Neural progenitor cell (in vitro differentiated cells): ENCODE measurements at places on chromosomes 16 and 17.

GRCh38 chr17:68596411-68596945 is 4.7 kb downstream of the FAM20A start:
- peaks cover 35% of the 10 kb centered on the region for H3K27me3 ChIP-seq
- no peaks in the 10 kb centered on the region for H3K36me3 ChIP-seq
- no peak for DNase-seq

DNA sequence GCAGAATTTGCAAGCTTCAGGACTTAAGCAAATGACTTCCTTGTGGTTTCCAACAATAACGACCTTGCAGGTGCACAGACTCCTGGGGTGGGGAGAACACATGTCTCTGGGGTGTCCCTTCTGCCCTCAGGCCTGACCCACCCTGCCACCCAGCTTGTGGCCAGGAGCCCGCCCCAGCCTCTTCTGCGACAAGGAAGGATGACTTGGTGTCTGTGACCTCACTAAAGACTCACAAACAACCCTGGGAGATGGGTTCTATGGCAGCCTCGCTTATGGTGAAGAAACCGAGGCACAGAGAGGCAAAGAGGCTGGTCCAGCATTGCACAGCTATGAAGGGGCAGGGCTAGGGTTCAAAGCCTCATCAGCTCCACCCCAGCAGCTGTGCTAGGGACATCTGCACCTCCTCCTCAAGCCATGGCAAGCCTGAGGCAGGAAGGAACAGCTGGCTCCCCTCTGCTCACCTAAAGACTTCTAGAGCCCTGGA is 2.6 kb downstream of the ATP2A3 start:
- H3K27me3 ChIP-seq: peaks cover 61% of the 10 kb centered on the region
- no peak overlapping the region for H3K4me3 ChIP-seq

- peaks cover 21% of the 10 kb centered on the region for H3K4me1 ChIP-seq
- peaks cover 9% of the 10 kb centered on the region for H3K27me3 ChIP-seq
- H3K4me3 ChIP-seq: no peak overlapping the region
- H3K36me3 ChIP-seq: no peaks in the 10 kb centered on the region
- H3K27ac ChIP-seq: no peak overlapping the region
These were observed 92.5 kb downstream of the IRF8 start for GRCh38 chr16:85991425-85991824.

- no peak overlapping the region for H3K27ac ChIP-seq
- no peak for DNase-seq
- H3K27me3 ChIP-seq: no peaks in the 10 kb centered on the region
- H3K36me3 ChIP-seq: no peaks in the 10 kb centered on the region
- no peak overlapping the region for H3K4me3 ChIP-seq
These were observed 410.0 kb upstream of the SOX9 start for GRCh38 chr17:71710816-71711215.

DNA sequence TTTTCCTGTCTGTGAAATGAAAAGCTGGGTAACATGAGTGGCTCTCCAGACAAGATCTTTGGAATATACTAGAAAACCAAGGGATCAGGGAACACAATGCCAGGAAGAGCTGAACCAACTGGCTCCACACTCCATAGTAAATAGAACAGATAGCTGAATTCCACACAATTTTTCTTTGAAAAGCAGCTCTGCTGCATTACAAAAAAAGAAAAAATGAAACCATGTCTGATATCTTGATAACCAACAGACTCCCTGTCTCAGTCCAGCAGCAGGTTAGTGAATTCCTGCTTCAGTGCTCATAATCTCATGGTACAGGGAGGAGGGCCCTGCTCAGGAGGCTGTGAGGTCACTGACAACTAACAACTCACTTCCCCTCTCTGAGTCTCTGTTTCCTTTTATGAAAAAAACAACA is 97.1 kb downstream of the CDH11 start:
- no peak for DNase-seq
- H3K4me3 ChIP-seq: no peak overlapping the region
- H3K36me3 ChIP-seq: no peaks in the 10 kb centered on the region
- H3K4me1 ChIP-seq: peaks cover 5% of the 10 kb centered on the region

DNA sequence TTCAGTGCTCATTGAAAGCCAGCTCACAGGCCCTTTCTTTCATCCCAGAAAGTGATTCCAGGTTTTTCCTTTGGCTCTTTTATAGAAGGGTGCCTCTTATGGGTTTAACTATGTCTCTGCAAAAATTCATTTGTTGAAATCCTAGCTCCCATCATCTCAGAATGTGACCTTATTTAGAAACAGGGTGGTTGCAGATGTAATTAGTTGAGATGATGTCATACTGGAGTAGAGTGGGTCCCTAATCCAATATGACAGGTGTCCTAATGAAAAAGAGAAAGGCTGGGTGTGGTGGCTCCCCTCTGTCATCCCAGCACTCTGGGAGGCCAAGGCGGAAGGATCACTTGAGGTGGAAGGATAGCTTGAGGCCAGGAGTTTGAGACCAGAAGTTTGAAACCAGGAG is 64.2 kb upstream of the FAM20A start:
- H3K27ac ChIP-seq: no peak overlapping the region
- H3K27me3 ChIP-seq: no peaks in the 10 kb centered on the region
- DNase-seq: no peak
- H3K4me1 ChIP-seq: no peaks in the 10 kb centered on the region
- H3K36me3 ChIP-seq: no peaks in the 10 kb centered on the region
- H3K4me3 ChIP-seq: no peak overlapping the region

GRCh38 chr16:50909831-50910735 is 168.2 kb downstream of the CYLD start:
- no peaks in the 10 kb centered on the region for H3K27me3 ChIP-seq
- no peaks in the 10 kb centered on the region for H3K36me3 ChIP-seq
- H3K4me1 ChIP-seq: peaks cover 4% of the 10 kb centered on the region
- no peak for DNase-seq

DNA sequence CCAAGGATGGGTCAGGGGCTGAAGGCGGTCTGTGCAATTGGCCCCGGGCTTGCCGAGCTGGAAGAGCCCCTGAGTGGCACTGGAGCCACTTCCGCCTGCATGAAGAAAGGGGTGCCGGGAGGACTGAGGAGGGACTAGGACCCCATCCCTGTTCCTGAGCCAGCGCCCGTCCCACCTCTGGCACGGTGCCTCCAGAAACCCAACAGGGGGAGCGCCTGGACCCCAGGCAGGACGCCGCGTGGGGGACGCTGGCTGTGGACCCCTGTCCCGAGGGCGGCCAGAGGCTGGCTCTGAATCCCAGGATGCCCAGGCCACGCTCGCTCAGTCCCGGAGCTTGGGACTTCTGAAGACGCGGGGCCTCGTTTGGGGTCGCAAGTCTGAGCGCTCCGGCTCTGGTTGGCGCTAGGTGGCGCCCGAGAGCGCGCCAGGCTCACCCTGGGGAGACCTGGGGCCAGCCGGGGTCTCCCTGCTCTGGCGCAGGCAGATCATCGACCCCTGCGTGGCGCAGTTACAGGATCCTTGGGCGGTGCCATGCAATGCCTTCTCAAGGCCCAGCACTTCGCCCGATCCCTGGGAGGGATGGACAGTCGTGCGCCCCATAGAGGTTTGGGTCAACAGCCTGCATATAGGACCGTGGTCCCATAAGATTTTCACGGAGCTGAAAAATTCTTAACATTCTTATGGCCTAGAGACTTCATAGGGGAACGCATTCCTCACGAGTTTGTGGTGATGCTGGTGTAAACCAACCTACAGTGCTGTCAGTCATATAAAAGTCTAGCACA is 58.5 kb upstream of the CREBBP start:
- no peak overlapping the region for H3K27ac ChIP-seq
- H3K36me3 ChIP-seq: no peaks in the 10 kb centered on the region
- no peaks in the 10 kb centered on the region for H3K27me3 ChIP-seq
- peak; percentile 89 for DNase-seq
- H3K4me1 ChIP-seq: no peaks in the 10 kb centered on the region

DNA sequence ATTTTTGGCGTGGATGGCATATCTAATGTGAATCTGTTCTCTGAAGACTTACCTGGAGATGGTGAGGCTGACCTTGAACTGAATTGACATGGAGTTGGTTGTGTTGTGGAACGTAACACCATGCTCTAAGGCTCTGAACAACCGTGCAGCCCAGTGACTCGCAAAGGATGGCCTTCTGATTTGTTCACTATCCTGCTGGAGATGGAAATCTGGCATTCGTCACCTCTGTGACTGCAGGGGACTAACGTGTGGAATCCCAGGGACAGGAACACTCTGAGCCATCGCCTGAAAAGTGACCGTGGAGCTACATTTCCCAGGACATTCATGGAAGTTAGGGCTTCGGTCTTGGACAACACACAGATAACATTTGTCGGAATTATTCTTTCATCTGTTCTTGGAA is 61.1 kb downstream of the BANP start:
- H3K4me3 ChIP-seq: no peak overlapping the region
- H3K27ac ChIP-seq: no peak overlapping the region
- H3K27me3 ChIP-seq: no peaks in the 10 kb centered on the region
- peaks cover 13% of the 10 kb centered on the region for H3K4me1 ChIP-seq
- H3K36me3 ChIP-seq: no peaks in the 10 kb centered on the region

DNA sequence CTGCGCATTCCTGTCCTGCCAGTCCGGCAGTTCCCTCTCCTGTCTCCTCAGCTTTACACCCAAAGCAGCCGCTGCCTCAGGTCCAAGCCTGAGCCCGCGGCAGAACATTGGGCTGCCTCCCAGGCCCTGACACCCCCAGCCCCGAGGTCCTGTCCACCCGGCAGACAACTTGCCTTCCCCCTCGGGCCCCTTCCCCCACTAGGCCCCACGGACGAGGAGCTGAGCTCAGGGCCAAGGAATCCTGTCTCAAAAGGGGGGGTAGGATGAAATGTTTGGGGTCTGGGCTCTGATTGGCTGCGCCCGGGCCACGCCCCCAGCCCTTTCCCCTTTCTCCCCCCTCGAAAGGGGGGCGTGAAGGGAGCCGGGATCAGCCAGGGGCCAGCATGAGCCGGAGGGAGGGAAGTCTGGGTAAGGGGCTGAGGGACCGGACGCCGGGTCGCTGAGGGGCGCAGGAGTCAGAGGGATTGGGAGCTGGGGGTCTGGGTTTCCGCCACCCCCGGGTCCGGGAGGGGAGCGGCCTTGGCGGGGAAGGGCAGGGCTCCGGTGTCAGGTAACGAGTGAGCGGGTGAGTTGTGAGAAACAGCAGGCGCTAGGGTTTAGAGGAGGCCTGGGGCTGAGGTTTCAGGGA is at the start of gene CTF1:
Gene CTF1 (plus strand): TSS at position 354 of the 628 bp plus-strand sequence. CDS start 30 bp downstream, at position 384.
- H3K27ac ChIP-seq: peak within 1 kb of the TSS; percentile 83
- H3K36me3 ChIP-seq: no peaks in the 10 kb centered on the region
- DNase-seq: peak; percentile 92
